CD4-positive, alpha-beta T cell treated with Interleukin-21 for 1 hour (primary cell): ENCODE measurements at places on chromosomes 2 and 18.

- DNase-seq = no peak
These were observed 45.9 kb upstream of the CNGA3 start for GRCh38 chr2:98300141-98300874.

DNA sequence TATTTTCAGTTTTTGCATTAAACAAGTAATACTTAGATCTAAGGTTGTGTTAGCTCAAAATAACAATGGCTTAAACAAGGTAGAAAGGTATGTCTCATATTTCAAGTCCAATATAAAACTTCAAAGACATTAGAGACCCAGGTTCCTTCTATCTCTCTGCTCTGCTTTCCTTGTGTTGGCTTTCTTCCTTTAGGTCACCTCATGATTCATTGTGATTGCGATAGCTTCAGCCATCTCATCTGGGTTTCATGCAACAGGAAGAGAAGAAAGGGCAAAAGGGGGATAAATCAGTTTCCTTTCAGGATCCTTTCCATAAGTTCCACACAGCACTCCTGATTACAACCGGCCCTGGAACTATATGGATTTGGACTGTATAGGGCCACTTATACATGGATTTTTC lies 16.0 kb upstream of the TBR1 start:
- no peak for DNase-seq

DNA sequence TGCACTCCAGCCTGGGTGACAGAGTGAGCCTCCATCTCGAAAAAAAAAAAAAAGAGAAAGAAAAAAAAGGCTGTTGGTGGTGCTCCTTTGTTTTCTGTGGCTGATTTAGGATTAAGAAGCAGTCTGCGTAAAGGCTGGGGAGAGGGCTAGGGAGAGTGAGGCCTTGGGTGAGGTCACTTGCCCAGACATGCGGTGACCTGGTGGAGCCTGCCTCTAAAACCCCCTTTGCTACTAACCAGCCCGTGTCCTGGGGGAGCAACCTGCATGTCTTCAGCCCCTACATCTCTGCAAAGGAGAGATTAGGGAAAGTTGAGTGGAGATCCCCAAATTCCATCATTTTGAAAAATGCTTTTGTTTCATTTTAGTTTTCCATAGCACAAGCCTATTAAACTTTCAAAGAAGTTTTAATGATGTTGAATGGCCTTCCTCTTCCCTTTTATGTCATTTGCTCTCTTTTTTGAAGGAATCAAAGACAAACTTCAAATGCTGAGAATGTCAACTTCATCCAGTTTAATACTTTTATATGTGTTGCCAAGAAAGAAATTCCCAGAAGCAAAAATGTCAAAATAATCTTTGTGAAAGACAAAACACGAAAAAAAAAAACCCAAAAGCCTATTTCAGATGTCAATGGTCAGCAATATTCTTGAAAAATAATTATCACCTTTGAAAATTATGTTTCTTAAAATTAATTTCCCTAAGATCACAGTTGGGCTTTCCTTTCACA lies 38.9 kb upstream of the RALBP1 start:
- no peak for DNase-seq

DNA sequence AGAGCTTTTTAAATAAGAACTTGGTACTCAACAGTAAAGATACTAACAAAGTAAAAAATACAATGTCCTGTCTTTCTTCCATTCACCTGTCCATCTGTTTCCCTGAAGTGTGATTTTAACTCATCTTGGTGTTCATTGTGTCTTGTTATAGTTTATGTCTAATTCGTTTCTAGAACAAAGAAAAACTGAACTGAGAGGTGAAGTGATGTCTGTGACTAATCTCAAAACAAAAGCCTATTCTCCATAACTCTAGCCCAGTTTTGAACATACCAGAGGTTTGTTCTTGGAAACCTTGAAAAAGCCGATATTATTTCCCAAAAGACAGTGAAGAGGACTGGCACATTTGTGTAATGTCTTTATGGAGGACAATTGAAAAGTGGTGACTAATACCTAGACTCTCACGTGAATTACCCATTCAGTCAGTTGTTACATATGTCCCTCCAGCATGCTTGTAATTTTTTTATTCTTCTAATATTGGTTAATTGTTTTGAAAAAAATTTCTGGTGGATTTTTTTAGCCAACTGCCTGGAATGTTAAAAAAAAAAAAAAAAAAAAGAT lies 725.8 kb downstream of the SATB2 start:
- DNase-seq = no peak

GRCh38 chr2:179252423-179252822 lies 12.2 kb downstream of the SESTD1 start:
- no peak for DNase-seq

DNA sequence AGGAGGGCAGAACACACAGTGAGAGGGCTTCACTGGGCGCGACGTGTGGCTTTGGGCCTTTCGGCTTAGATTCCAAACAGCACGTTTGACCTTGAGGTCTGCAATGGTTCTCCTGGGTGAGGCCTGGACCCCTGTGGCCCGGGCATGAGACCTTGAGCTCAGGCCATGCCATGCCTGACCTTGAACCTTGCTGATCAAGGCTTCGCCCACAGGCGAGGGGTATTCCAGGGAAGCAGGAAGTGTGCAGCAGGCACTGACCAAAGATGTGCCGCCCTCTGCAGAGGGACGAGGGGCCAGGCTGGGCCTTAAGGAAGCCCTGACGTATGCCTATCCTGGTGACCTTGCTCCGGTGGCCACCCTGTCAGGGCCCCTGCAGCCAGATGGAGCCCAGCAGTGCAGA lies 178.3 kb upstream of the HDAC4 start:
- DNase-seq = no peak

GRCh38 chr2:114192362-114192761 lies 250.1 kb upstream of the DPP10 start:
- DNase-seq = no peak

DNA sequence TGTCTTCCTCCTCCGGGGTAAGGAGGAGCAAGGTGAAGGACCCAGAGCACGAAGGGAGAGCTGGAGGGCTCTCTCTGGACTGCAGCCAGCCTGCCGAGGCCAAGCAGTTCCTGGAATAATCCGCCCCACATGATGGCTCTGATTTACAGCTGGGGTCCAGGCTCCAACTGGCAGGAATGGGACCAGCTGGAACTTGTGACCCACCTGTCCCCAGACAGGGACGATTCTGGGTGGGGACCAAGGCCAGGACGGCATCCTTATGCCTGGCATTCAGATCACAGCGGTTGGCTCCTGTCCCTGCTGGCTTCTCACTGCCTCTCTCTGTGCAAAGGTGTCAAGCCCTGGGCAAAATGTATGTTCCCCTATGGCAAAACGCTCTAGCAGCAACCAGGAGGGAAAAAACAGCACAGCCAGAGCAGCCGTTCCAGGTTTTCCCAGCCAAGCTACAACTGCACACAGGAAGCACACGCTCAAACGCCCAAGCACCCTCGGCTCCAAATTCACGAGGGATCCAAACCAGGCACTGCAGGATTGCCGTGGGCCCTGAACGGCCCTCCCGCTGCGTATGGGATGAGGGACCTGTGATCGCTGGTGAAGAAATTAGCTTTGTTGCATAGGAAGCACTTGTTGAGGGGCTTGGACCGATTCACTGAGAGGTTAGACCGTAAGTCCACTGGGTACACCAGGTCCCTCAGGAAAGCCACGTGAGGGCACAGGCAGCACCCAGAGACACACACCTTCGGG lies 35.8 kb downstream of the FAM178B start:
- DNase-seq = no peak

- DNase-seq = no peak
These were observed 42.7 kb upstream of the ATP9B start for GRCh38 chr18:79026491-79026890.

GRCh38 chr2:113171334-113172075 lies 2.3 kb upstream of the PSD4 start:
- peak; percentile 10 for DNase-seq

GRCh38 chr2:1914541-1915165 lies 170.3 kb upstream of the PXDN start:
- DNase-seq = no peak

- no peak for DNase-seq
These were observed 65.4 kb upstream of the ACVR2A start for GRCh38 chr2:147779440-147779839.

DNA sequence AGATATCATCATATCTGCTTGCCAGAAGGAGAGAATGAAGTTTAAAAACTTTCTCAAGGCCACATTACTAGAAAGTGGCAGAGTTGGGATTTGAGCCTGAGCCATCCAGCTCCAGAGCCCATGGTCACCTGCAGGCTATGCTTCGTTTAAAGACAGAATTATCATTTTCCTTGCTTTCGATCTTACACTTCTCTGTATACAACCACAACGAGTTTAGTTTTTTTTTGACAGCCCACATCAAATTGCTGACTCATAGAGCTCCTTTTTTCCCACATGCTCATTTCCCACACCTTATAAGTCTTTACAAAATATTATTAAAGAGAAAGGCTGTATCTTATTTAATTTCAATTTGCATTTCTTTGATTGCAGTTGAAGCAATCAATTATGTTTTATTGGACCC lies 6.5 kb downstream of the PLEK start:
- DNase-seq = peak; percentile 40

GRCh38 chr2:20400306-20400705 lies 46.6 kb upstream of the RHOB start:
- DNase-seq = no peak

GRCh38 chr18:39839782-39840181 lies 2115.3 kb upstream of the PIK3C3 start:
- no peak for DNase-seq

- no peak for DNase-seq
These were observed 118.1 kb upstream of the MAP2 start for GRCh38 chr2:209305746-209306196.

DNA sequence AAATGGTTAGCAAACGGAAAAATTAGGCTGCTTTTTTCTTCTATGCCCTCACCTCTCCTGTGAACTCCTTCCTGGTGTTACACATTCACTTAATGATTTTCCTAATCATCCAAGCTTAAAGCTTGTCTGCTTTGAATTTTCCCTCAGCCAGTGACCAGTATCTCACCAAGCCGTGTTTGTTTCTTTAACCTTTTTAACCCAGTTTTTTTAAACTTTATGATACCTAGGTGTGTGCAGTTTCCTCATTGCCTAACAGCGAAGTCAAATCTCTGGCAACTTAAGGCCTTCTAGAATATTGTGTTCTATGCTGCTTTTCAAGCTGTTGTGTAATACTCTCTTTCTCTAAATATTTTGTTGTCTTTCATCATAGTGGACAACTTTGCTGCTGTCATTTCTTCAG lies 113.0 kb downstream of the PIK3C3 start:
- DNase-seq = no peak

DNA sequence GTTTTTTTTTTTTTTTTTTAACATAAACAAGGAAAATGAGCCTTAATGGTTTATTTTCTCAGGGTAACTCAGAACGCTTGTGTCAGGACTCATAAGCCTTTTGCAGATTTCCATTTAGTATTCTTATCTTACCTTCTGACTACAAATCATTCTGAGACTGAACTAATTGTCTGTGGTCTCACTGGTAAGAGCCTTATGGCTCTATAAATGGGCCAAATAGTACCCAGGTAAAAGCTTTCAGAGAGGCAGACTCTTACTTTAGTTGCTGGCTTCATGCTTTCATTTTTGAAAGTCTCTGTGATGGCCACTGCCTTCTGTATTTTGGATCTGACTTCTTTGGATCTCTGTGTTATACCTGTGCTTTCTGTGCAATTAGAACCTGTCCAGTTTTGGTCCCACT lies 403.4 kb downstream of the RIT2 start:
- no peak for DNase-seq

- no peak for DNase-seq
These were observed 326.4 kb downstream of the SMAD2 start for GRCh38 chr18:47604021-47604420.

DNA sequence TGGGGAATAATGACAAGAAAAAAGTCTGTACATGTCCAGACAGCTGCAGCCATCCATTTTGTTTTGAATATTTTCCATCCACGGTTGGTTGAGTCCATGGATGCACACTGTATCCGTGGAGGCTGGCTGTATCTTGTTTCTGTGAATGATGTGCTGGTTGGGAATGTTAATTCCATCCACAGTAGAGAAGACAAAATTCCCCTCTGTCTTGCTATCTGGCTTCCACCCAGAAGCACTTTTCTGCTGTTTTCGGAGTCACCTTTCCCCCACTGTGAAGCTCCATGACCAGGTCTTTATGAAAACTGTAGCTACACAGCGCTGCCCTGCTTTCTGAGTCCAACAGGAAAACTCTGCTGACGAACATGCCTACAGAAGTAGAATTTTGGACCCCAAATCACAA lies 122.3 kb downstream of the HRH4 start:
- DNase-seq = no peak

GRCh38 chr2:110804915-110805314 lies 72.5 kb downstream of the ACOXL start:
- DNase-seq = peak; percentile 55

DNA sequence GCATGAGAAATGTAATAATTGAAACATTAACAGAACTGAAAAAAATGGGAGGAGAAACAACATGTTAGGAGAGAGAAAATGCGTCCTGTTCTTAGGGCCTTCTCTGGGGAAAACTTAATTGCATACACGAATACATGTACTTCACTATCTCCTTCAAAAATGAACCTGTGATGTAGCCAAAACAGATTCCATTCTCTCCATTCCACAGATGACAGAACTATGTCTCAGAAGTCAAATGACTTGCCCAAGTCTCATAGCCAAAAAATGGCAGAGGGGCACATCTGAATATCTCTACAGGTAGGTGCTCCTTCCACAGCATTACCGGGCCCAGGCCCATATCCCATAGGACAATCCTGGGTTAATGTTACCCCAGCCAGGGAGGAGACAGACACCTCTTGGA lies 3.9 kb upstream of the DCTN1 start:
- DNase-seq = no peak

DNA sequence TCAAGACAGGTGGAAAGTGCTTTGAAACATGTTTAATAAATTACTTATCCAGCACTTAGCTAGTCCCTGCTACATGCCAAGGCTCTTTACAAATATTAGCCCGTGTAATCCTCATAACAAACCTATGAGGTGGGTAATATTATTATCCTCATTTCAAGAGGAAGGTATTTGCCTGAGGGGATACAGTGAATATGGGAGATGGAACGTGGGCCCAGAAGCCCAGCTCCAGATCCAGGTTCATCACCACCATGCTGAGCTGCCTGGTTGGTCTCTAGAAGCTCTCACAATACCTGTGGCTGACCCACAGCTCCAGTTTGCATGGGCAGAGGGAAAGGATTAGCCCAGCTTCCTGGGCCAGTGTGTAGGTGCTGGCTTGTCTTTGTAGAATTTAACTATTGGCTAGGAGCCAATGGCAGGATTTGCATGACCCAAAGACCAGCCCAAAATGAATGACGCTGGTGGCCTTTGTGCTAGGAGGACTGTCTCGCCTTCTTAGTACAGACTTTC lies 61.6 kb upstream of the ATP8B1 start:
- no peak for DNase-seq

DNA sequence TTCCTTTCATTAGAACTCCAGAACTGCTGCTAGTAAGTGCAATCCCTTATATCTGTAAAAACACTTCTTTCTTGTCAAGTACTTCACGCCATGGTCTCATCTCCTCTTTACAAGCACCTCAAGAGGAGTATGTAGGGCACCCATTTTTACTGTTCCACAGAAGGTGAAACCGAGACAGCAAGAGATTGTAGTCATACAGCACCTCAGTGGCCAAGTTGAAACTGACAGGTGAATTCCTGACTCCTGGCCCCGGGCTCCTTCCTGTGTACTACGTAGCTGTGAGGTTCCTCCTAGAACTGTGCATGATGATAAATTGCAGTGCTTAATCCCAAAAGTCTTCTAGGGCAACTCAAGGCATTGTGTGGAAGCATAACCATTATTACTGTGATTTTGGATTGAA lies 131.5 kb upstream of the MEIS1 start:
- DNase-seq = no peak
